Aorta (tissue), 5 donors: ENCODE measurements at places on chromosomes 16 and 17. TPM values are rescaled to one million over a fixed set of nuclear protein-coding genes. Genes with fewer than 3 reads are reported as not detected.

DNA sequence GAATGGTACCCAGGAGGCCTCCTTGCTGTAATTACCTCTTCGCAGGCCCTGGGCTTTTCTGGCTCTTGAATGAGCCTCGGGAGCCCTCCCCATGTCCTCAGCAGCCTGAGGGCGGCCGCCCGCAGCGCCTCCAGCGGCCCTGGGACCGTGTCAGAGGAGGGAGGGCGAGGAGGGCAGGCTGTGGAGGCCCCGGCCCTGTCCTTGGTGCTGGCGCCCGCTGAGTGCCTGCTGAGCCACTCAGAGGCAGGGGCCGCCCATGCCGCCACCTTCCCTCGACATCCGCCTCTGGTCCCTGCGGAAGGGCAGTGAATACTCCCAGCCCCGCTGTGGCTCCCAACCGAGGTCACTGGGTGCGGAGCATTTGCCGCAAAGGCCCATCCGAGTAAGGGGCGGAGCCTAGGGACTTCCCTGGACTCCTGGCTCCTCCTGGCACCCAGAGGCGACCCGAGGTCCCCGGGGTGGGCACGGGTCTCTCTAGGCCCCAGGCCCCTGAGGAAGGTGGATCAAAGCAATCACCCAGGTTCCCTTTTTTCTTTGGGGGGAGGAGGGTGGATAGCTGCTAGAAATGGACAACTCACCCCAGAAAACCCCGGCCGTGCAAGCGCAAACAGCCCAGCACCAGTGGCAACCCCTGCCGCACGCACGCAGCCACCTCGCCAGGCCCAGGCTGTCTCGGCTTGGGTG is 2.8 kb downstream of the RBFOX3 start:
- no peak overlapping the region for H3K27ac ChIP-seq
- no peak overlapping the region for H3K4me3 ChIP-seq

DNA sequence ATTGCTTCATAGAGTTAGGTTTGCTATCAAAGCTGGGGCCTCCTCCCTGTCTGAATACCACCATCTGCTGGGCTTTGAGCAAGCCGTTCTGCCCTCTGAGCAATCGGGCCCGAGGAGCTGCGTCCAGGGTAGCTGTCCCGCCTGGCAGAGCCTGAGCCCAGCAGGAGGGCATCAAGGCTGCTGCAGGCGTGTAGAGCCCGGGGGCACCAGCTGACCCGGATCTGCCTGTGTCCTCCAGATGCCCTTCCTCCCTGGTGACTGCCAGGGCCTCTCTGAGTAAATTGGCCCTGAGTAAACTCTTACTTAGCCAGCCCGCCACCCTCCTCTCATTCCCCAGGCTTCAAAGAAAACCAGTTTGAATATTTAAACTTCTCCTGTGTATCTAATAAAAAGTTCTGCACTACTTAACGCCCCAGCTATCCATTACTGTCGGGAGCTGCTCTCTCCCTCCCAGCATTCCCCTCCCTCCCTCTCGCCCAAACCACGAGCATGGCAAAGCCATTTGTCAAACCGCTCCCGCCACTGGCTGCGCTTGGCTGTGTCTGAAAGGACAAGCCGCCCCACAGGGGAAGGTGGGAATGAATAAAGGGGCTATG is 16.4 kb downstream of the CDK5RAP3 start:
- no peak overlapping the region for H3K27ac ChIP-seq
- H3K4me1 ChIP-seq, result no peaks in the 10 kb centered on the region

DNA sequence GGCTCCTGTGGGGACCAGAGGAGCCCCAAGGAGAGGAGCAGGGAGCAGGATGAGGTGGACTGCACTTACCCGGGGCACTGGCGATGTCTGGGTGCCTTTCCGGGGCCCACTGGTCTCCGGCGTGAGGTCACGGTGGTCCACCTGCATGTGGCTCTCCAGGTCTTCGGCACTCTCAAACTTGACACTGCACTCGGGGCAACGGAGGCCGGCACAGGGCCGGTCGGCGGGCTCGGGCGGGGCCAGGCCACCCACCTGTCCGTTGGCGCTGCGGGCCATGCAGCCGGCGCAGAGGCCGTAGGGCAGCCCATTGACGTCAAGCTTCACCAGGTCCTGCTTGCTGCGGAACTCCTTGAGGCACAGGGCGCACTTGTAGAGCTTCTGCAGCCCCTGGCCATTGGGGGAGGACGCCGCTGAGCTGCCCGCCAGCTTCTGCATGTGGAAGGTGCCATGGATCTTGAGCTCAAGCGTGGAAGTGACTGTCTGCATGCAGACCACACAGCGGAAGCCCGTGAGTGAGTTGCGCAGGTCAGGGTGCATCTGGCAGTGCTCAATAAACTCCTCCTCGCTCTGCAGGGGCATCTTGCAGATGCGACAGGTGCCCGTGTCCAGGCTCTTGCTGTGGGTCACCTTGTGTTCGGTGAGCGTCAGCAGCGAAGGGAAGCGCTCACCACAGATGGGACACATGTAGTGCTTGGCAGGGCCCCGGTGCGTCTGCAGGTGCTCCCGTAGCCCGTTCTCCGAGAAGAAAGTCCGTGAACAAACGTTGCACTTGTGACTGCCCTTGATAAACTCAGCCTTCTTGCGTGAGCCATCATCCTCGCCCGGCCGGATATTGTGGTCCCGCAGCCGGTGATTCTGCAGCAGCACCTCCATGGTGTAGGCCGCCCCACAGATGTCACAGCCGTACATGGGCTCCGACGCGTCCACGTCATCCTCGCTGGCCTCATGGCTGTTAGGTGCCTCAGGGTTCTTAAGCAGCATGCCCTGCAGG is 220.0 kb downstream of the ZNF423 start:
- H3K27ac ChIP-seq, result no peak overlapping the region
- DNase-seq, result peak; percentile 74
- H3K27me3 ChIP-seq, result no peaks in the 10 kb centered on the region
- no peaks in the 10 kb centered on the region for H3K36me3 ChIP-seq
- H3K4me3 ChIP-seq, result no peak overlapping the region
- no peaks in the 10 kb centered on the region for H3K4me1 ChIP-seq

GRCh38 chr16:12099451-12100123 is 123.1 kb downstream of the SNX29 start:
- no peak overlapping the region for H3K4me3 ChIP-seq
- H3K4me1 ChIP-seq, result peaks cover 2% of the 10 kb centered on the region
- H3K36me3 ChIP-seq, result no peaks in the 10 kb centered on the region
- H3K27me3 ChIP-seq, result no peaks in the 10 kb centered on the region
- DNase-seq, result peak; percentile 21

DNA sequence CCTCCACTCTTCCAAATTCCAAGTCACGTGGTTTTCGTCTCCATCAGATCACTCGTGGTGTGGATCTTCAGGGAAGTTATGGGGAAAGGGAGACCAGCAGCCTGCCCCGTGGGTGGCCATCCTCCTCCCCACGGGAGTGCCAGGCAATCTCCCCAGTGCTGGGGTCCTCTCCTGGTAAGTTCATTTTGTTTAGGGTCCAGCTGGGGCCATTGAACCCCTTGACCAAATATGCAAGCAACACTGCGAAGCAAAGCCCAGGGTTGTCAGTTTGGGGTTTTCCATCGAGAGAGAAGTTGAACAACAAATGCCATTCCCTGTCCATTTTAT is 4.1 kb upstream of the LCMT1 start:
- H3K36me3 ChIP-seq, result no peaks in the 10 kb centered on the region
- H3K27ac ChIP-seq, result no peak overlapping the region
- H3K4me1 ChIP-seq, result no peaks in the 10 kb centered on the region
- H3K27me3 ChIP-seq, result no peaks in the 10 kb centered on the region

DNA sequence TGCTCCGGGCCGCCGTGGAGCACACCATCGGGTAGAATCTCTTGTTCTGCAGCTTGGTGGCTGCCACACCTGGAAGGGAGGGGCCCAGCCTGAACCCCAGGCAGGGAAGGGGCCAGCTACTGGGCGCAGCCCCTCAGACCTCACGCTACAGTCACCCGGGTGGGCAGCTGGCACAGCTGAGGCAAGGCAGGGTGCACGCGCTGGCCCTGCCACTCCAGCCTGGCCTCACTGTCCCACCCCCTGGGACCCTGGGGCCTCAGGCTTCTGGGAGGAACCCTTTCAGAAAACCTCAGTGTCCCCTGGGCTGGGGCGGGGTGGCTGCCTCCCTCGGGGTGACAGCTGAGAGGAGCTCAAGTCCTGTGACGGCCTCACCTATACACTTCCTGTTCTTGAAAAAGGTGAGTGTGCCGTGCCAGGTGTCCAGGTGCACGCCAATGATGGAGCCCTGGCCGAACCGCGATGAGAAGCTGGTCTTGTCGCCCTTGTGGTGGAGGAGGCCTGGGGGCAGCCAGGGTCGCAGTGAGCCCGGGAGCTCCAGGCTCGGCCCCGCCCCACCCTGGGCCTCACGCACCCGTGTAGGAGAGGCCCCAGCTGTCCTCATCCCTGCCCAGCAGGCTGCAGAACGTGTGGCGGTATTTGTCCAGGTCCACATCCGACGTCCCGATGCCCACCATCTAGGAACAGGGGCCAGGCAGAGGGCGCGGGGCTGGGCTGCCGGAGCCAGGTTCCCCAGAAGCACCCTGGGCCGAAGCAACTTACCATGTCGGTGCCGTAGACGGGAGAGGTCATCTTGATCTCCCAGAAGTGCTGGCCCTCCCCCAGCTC is 4.7 kb upstream of the MRPS34 start:
- DNase-seq, result no peak
- no peaks in the 10 kb centered on the region for H3K27me3 ChIP-seq
- H3K4me3 ChIP-seq, result no peak overlapping the region
- H3K4me1 ChIP-seq, result no peaks in the 10 kb centered on the region
- no peak overlapping the region for H3K27ac ChIP-seq
- no peaks in the 10 kb centered on the region for H3K36me3 ChIP-seq

DNA sequence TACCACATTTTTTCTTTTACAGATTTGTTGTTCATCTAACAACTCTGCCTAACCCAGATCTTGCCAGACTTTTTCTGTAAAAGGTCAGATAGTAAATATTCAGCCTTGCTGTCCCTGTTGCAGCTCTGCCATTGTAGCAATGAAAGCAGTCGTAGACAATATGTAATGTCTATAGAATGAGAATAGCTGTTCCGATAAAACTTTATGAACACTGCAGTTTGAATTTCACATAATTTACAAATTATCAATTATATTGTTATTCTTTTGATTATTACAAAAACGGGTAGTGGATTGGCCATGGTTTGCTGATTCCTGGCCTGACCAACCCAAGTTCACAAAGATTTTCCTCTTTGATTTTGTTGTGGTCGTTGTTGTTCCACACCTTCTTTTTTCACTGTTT is 2.9 kb downstream of the LRRC37B start:
- H3K4me1 ChIP-seq, result no peaks in the 10 kb centered on the region
- H3K36me3 ChIP-seq, result no peaks in the 10 kb centered on the region
- H3K27ac ChIP-seq, result no peak overlapping the region
- DNase-seq, result no peak

DNA sequence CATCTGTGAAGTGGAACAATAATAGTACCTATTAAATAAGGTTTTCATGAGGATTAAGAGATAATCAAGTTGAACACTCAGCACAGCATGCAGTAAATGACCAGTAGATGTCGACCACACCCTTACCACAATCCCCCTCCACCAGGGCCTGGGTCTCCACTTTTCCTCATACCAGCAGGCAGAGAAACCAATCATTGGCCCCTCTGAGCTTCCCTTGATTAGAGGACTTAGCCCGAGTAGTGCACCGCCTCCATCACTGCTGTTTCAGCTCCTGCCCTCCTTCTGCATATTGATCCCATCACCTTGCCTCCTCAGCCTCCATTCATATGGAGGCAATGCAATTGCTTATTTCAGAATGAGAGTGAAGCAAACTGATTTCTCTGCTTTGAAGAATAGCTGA is 96.5 kb upstream of the CDH11 start:
- DNase-seq, result no peak
- no peak overlapping the region for H3K27ac ChIP-seq
- no peaks in the 10 kb centered on the region for H3K27me3 ChIP-seq
- no peak overlapping the region for H3K4me3 ChIP-seq

DNA sequence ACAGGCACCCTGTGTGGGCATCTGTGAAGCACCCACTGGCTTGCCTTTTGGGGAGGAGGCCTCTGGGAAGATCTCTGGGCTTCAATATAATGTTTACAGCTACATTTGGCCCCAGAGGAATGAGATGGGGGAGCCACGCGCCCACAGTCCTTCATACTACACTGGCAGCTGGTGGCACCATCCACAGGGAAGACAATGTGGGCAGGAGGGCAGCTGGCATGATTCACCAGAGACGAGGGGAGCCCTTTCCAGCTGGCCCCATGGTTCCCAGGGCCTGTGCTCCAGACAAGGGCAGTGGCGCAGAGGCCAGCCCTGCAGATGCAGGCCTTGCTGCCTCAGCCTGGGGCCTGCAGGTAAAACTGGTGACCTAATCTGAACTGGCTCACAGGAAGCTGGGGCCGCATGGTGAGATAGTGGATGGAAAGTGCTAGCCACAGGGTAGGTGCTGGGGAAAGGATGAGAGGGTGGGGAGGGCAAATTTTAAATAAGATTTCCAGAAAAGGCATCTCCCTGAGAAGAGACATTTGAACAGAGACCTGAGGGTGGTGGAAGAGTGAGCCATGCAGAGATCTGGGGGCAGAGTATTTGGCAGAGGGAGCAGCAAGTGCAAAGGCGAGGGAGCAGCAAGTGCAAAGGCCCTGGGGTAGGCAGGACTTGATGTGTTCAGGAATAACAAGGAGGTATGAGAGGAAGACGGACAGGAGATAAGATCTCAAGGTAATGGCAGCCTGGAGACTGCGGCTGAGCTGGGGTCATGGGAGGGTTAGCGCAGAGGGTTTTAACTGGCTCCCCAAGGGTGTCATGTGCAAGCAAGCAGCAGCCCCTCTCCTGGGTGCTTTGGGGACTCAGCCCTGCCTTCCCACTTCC is 12.1 kb upstream of the KCNJ12 start:
- no peaks in the 10 kb centered on the region for H3K27me3 ChIP-seq
- no peak overlapping the region for H3K4me3 ChIP-seq
- no peaks in the 10 kb centered on the region for H3K36me3 ChIP-seq

The ABCC3 gene
- polyA plus RNA-seq, result 9.9 TPM

The BIRC5 gene
- polyA plus RNA-seq, result 0.10 TPM
